ENCODE measurements at places on chromosomes 3 and 15.

DNA sequence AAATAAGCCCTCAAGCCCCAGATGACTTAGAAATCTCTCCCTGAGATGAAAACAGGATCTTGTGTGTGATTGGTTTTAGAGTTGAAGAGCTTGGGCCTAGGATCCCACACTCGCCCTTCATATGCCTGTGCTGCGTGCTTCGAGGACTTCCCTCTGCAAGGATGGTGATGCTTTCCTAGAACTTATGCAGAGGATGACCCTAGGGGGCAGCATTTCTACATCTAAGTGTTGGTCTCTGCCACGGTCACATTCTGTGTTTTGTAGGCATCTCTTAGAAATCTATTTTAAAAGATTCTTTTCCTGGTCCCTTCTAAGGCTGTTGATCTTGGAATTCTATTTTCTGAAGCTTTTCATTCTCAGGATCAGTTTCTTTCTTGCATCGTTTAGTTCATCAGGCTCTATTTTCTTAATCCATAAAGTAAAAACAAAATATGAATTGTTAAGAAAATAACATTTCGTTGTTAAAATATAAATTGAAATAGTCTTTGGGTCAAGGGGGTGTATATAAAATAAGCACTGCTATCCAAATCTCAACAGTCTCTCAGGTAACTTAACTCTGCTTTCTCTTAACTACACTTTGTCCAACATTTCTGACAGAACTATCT, 45.7 kb downstream of the WDR76 start:
- peak; percentile 49 for DNase-seq

DNA sequence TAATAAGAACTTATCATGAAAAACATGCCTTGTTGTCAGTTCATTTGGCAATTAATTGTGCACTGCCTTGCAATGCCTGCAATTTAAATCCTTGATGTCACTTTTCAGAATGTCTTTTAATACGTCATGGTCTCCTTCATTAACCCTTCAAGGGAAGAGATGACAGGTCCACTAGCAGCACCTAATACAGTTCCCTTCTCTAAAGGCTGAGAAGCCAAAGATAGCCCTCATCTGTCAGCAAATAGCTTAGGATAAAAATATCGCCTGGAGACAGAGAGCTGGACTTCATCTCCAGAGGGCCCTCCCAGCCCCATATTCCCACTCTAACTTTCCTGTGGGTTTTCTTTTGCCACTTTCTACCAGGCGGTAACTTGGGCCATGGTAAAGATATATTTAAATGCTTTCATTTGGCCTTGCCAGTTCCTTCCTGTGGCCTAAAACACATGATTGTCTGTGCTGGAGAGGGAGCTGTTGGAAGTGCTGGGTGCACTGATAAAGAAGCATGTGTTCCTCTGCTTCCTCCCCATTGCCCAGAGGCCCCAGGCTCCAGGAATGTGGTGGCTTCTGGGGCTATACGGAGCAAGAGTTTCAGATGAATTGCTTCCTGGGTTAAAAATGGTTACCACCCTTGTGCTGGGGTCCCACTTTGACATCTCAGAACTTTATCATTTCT, 76.3 kb upstream of the UMPS start:
- no peak for DNase-seq

GRCh38 chr3:179256813-179257212, 5.9 kb upstream of the KCNMB3 start:
- no peak for DNase-seq

DNA sequence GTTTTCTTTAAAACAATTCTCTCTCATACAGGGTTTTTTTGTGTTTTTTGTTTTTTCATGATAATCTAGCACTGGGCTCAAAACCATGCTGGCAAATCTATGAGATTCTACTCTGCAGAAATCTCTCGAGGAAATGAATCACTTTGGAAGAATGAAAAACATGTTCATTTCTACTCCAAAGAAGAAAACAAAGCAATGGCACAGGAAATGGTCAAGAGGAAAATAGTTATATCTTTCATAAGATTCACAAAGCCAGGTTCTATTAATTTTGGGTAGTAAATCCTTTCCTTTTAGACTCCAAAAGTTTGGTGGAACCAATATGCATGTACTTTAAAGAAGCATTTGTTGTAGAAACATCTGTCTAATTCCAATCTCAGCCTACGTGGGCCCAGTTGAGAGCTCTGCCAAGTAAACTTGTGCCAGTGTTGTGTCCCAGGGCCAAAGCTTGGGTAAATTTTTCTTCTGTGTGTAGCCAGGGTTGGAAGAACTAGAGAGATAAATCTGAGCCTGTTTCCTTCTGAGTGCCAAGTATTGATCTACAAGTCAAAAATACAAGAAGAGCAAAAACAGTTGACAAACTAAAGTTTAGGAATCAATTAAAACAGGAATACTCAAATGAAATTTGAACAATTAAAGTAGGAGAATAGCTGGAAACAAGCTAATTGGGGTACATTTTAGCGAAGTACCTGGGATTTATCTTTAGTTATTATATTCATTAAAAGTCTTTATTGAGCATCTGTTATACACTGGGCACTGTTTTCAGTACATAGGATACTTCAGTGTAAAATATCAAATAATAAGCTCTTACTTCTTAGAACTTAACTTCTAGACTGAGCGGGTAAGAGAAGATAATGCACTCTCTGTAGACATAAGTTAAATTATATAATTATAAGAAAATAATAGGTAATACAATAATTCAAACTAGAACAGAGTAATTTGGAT, 657.5 kb upstream of the NECTIN3 start:
- DNase-seq = peak; percentile 66

DNA sequence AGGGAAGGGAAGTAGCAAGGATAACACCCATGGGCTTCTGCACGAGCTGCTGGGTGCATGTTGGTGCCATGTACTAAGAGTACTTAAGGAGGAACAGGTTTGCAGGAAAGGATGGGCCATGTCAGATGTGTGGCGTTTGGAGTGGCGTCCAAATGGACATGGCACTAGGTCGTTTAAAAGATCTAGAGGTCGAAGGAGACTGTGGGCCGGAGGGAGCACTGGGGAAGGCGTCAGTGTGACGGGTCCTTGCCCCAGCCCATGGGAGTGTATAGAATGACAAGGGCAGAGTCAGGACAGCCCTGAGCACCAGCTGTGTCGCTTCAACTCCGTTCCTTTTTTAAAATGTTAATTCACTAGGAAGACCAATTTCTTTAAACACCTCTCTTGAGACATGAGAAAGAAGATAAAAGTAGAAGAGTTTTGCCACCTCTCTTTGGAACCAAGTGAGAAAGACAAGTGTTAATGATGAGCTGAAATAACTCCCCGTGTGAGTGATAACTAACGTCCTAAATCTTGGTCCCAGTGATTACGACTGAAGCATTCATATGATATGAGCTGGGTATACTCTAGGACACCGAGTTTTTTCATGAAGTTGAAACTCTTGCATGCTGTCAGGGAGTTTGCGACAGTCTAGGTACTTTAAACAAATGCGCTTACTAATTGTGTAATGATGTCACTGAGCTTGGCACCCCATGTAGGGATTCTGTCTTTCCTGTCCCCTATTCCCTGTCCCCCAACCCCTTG, 23.8 kb downstream of the LYSMD4 start:
- DNase-seq = no peak

DNA sequence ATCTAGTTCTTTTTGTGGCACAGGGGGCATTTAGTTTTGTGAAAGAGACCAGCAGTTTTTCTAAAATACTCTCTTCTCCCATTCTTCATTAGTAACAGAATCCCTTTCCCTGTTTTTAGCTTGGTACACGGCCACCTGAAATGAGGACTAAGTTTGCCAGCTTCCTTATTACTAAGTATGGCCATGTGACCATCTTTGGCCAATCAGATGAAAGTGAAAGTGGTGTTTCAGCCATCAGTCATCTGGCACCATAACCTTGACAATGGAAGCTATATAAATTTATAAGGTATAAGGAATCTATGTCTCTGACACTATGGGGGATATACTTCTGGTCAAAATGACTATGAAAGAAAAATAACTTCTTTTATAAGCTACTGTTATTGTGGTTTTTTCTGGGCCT, 570.4 kb downstream of the AGBL1 start:
- DNase-seq = no peak

DNA sequence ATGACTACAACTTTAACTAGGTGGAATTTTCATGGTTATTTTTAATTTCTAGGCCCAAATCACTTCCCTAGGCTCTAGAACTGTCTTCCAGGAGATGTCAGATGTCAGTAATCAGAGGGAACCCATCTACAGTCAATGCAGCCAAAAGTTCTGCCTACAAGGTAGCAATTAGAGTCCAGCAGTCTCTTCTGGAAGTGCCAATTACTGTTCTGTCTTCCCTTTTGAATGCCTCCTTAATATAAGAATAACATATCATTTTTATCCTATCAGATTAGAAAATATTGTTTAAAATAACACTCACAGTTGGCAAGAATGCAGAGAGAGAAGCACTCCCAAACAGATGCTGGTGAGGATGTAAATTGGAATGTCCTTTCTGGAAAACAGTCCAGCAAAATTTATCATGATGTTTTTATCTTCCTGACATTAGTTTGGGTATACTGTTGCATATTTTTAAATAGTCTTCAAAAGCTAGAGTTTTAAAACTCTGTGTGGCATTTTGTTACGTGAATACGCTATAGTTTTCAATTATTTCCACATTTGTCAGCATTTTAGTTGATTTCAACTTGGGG, 543.7 kb downstream of the FHIT start:
- DNase-seq = peak; percentile 13

DNA sequence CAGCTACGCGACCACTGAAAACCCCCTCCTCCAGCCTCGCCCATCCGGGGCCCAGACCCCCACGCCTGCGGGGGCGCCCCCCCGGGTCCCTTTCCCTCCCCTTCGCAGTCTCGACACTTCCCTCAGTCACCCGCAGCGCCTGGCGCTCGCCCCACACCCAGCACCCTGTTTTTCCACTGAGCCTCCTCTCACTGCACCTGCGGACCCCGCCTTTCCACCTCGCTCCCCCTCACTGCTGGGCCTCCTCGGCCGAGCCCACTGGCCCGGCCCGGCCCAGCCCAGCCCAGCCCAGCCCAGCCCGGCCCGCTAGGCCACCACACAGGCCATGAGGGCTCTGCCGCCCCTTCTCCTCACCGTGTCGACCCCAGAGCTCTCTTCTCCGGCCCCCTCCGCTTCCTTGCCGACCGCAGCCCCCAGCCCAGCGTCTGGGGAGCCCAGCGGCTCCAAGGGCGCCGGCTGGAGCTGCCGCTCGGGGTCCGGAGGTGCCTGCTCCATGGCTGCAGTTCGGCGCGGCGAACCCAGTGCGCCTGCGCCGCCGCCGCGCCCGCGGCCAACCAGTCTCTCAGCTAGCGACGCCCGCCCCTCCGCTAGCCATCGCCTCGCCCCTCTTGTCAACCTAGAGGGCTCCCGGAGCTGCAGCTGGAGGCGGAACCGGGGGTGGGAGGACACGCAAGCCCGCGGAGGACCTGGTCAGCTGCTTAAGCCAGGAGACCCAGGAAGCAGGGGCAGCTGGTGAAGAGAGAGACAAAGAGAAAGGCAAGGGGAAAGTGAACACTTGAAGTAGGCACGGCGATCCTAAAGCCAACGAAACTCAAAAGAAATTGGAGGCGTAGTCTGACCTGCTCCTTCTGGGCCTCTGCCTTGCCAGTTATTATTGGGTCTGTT, at the start of gene SNX4:
SNX4 (minus strand) TSS at position 525 of the 885 bp plus-strand sequence; CDS start at position 495, 30 bp downstream.
- DNase-seq = peak; percentile 72

DNA sequence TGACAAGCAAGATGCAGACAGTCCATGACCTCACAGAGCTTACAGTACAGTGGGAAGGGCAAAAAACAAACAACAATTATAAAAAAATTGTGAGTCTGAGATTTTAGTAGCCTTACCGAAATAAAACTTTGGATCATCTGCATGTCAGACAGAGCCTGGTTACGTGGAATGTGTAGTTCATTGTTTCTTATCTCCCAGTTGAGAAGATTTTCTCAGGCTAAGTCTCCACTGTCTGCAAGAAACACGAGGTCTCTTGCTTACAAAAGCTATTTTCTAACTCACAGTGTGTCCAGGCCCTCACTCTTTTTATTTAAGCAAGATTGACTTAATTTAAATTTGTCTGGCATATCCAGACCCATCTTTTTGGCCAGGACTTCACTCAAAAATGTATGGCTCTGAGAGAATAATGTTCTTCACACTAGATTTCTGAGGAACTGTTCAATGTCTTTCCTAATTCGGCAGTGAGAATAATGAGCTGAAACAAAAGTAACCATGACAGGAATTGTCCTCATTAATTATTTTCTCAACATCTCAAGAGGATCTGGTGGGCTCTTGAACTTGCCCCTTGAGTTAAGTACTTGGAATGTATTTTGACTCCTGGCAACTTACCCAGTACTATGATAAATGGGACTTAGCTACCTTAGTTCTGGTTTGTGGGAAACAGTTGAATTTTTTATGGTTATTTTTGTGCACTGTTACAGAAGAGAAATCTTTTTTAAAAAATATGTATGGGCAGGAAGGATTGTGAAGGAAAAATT, 265.1 kb upstream of the COL8A1 start:
- DNase-seq = peak; percentile 81

DNA sequence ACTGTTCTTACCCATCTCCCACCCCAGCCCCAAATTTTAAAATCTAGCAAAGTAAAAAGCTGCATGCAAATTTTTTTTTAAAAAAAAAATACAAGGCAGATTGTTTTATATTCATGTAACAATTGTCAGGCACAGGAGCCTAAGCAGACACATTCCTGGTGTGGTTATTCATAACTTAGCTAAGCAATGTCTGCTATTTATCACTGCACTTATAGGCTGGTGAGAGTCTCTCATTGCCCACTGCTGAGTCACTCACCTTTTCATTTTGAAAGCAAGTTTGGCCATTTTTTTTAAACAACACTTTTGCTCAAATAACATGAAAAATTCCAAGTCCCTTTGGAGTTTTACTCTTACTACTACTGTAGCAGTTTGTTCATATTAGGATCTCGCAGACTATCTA, 413.9 kb downstream of the RBMS3 start:
- peak; percentile 95 for DNase-seq

- no peak for DNase-seq
Observed at GRCh38 chr3:160605315-160605714, 39.9 kb upstream of the KPNA4 start.

DNA sequence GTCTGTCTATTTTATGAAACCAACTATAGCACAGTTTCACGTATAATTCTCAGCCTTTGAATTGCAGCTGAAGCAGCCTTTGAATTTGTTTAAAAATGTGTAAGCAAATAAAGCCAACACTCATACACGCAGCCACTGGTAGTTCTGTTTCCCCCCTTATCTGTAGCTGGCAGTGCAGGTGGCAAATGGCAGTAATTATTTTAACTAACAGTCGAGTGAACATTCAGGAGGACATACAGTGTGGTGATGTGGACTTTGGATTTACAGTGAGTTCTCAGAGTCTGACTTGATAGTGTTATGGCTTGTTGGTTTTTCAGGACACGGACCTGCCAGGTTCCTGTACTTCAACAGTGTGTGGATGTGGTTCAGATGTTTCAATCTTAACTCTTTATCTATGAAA, 64.0 kb upstream of the SKOR1 start:
- no peak for DNase-seq

GRCh38 chr3:146249921-146250320, 984 bp downstream of the PLSCR4 start:
- DNase-seq = no peak
